ENCODE measurements at places on chromosomes 5 and 9.

DNA sequence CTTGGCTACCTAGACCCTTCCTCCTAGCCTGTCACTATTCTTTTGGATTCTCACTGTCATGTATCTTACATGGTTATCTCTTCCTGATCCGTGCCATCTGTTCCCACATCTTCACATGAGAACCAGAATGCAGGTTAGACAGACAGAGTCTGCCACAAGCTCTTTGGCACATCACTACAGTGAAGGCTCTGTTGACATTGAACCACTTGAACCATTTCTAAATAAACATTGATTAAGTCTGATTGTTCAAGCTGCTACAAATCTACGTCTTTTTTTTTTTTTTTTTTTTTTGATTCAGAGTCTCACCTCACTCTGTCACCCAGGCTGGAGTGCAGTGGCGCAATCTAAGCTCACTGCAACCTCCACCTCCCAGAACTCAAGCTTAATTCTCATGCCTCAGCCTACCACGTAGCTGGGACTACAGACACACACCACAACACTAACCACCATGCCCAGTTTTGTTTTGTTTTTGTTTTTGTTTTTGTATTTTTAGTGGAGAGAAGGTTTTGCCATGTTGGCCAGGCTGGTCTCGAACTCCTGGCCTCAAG lies 85.1 kb upstream of the LRRTM2 start:
- DNase-seq = no peak

DNA sequence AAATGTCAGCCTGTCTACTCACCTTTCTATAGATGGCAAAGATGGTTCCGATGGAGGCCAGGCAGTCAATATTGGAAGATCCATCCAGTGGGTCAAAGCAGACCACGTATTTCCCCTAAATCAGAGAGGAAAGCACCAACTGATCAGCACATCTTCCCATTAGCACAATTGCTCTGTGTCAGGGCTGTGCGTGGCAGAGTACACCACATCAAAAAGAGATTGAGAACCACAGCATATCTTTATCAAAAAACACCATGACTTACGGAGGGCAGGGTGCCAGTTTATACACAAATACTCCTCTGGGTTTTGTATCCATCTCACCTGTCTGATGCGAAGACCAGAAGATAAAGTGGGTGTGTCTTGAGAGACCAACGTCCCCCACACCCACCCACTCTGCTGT lies 9.1 kb downstream of the FBP2 start:
- DNase-seq = peak; percentile 25

DNA sequence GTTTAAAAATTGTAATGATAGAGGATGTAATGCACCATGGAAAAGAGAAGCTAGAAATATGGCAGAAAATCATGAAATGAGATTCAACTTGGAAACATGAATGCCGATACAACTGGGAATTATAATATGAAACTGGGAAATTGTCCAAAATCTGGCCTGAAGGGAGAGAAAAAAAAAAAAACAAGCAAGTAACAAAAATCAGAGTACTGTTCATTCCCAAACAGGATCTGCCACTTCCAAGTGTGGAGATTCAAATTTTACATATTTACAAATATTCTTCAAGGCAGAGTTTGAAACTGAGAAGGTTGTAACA lies 56.6 kb upstream of the MOCS2 start:
- DNase-seq = no peak

DNA sequence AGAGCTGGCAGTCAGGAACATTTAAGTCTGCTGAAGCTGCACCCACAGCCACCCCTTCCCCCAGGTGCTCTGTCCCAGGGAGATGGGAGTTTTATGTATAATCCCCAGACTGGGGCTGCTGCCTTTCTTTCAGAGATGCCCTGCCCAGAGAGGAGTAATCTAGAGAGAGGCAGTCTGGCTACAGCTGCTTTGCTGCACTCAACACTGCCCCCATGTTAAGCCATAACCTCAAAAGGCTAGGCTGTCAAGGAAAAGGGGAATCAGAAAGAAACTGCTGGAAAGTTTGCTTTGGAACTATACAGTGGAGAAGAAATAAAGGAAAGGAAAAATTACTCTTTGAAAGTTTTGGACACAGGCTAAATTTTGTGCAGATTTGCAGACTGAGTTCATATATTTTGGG lies 127.2 kb downstream of the MACIR start:
- DNase-seq = no peak

- DNase-seq = no peak
Observed at GRCh38 chr5:57346328-57346727, 136.3 kb downstream of the ACTBL2 start.

GRCh38 chr9:37522971-37523370 lies 37.2 kb downstream of the POLR1E start:
- DNase-seq = no peak

DNA sequence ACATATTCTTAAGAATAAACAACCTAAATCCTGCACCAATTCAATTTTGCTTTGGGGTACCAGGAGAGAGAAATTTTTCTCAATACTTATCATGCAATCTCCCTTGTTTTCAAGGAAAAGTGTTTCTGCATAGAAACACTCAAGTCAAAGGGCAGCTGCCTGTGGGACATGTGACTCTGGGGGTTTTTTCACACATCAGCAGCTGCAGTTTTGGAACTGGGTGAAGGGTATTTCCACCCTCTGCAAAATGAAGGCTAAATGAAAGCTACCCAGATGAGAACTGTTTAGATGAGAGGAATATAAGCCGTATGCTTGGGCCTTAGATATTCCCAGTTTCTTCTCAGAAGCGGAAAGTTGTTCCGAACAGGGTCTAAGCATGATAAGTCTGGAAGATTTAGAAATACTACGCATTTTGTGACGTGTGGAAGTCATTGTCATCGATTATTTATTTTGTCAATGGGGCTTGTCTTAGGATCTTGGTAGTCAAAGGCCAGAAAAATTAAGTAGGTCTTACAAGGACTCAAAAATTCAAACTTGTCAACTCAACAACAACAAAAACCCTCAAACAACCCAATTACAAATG lies 64.3 kb upstream of the BOD1 start:
- no peak for DNase-seq

- DNase-seq = no peak
Observed at GRCh38 chr5:167867281-167867680, 424.2 kb upstream of the WWC1 start.

GRCh38 chr5:65037831-65038815 lies 269.4 kb downstream of the CWC27 start:
- DNase-seq = peak; percentile 51

GRCh38 chr9:89478821-89479668 lies 18.9 kb downstream of the SEMA4D start:
- DNase-seq = no peak

DNA sequence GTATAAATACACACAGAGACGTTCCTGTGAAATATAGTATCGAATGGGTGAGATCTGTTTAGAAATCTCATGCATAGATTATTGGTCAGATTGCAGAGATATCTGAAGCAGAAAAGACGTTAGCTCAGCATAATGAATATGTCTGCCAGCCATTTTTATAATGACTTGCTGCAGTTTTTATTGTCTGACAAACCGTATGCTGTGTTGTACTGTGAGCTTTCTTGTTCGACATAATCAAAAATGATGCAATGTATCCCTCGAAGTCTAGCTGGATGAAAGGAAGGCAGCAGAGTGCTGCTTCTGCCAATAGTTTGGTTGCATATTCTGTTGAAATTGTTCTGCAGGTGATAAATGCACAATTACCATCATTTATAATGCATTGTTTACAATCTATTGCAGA lies 514.9 kb upstream of the ARRDC3 start:
- no peak for DNase-seq

GRCh38 chr5:93421468-93421867 lies 159.6 kb downstream of the NR2F1-AS1 start:
- no peak for DNase-seq

- DNase-seq = no peak
Observed at GRCh38 chr5:174259696-174260420, 214.4 kb downstream of the NSG2 start.

GRCh38 chr9:77648234-77649108 lies at the start of gene GNA14:
GNA14 (minus strand) TSS chr9:77648322; CDS start chr9:77647793, 529 bp downstream.
- no peak for DNase-seq

GRCh38 chr9:124010665-124011321 lies 775 bp upstream of the LHX2 start:
- DNase-seq = no peak

DNA sequence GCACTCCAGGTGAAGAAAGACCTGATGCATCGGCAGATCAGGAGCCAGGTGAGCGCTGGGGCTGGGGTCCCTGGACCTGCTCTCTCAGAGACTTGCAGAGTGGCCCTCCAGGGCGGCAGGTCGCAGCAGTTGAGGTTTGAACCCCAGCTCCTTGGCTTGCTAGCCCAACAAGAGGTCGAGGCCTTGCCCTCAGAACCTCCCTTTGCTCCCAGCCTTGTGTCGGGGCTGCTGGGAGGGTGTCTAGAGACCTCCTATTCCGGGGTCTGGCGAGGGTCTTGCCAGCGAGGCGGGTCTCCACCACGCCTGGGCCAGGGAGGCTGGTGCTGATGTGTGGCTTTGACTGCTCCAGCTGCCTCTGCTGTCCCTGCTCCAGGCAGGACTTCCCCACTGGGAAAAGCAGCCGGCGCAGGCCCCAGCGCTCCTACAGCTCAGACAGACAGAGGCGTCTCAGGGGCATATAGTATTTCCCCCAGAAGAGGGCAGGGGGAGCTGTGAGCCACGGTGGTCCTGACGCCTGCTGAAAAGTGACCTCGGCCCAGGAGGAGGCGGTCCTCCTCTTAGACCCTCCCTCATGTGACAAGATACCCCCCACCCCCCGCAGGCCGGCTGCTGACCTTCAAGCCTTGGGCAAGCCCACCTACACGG lies 38.3 kb downstream of the LRSAM1 start:
- DNase-seq = no peak

GRCh38 chr5:61604076-61605025 lies 272.3 kb downstream of the ZSWIM6 start:
- no peak for DNase-seq

GRCh38 chr5:9157811-9158210 lies 388.1 kb downstream of the SEMA5A start:
- no peak for DNase-seq

DNA sequence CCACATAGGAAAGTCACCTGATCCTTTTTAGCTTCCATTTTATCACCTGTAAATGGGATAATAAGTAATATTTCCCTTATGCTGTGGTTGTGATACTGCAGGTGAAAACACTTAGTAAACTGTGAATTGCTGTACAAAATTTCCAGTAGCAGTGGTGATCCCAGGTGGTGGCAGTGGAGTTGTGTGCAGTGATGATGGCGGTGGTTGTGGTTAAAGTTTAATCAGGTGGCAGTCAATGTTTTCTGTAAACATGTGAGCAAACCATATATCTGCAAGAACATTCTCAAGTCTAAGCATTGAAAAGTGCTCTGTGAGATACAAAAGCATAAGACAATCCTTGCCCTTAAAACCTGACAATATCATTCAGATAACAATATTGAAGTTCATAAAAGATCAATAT lies 480.2 kb downstream of the RASEF start:
- no peak for DNase-seq

DNA sequence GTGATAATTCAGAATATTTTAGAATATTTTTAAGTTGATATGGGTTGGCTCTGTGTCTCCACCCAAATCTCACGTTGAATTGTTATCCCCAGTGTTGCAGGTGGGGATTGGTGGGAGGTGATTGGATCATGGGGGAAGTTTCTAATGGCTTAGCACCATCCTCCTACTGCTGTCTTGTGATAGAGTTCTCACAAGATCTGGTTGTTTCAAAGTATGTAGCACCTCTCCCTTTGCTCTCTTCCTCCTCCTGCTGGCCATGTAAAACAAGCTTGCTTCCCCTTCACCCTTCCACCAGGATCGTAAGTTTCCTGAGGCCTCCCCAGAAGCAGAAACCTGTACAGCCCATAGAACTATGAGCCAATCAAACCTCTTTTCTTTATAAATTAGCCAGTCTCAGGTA lies 214.6 kb upstream of the C9orf72 start:
- no peak for DNase-seq

- DNase-seq = no peak
Observed at GRCh38 chr5:154293219-154293618, 102.7 kb downstream of the GALNT10 start.

- no peak for DNase-seq
Observed at GRCh38 chr5:39194466-39195136, 24.8 kb downstream of the FYB1 start.

DNA sequence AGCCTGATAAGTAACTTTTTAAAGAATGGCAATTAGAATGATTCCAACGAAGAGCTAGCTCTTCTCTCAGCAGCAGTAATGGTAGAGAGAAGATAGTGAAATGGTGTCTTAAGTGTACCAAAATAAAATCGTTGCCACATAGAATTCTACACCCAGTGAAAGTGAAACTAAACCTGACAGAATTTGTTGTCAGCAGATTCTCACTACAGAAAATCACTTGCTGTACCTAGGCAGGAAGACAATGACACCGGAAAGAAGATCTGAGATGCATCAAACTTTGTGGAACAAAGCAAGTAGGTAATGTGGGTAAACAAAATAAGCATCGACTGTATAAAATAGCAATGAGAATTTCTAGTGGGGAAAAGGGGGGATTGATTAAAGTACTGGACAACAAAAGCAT lies 20.7 kb upstream of the EBF1 start:
- DNase-seq = peak; percentile 59

DNA sequence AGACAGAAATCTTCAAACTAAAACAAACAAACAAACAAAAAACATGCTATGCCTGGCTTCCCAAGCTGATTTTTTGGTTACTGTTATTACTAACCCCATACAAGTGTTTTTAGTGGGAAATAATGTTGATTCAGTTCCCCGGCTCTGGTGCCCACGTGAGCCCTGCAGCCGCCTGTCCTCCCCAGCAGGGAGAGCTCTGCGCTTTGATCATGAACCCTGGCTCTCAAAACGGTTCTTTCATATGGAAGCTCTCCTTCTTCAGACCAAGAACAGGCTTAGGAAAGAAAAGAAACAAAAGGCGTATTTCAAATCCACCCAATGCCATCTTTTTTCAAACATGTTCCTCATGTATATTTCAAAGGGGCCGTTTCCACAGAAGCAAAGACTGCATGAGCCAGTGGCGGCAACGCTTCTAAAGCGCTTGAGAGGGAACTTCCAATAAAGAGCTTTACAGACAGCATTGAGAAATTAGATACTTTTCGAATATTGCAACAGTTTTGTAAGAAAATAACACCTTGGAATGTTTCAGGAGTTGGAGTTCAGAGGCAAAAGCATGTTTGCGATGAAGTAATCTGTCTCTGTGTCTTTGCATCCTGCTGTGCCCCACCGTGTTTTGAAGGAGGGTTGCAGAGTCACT lies 74.8 kb downstream of the ICE1 start:
- DNase-seq = peak; percentile 31

GRCh38 chr5:121285801-121286521 lies 565.7 kb upstream of the FTMT start:
- DNase-seq = no peak

DNA sequence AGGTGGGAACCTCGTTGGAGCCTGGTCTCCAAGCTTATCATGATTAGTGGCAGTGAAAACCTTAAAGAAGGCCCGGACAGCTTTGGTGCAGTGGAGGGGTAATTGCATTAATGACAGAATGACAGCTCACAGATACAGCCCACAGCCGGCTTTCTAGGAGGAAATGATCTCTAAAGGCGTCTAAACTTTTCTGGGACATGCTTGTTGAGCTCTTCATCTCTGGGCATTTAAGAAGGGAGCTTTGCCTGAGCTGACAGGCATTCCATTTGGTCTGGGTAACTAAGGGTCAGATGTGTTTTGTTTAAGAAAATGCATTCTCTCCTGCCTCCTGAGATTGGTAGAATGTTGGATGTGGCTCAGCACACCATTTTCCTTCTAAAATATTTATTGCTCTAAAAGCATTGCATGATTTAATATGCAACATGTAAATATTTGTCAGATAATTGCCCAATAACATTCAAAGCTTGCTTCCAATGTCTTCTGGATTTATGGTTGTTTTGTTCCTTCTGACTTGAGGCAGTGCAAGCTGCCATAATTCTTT lies 4.0 kb downstream of the ANKRD33B start:
- DNase-seq = no peak
